ENCODE measurements at places on chromosomes 12 and 14. TPM values are rescaled to one million over a fixed set of nuclear protein-coding genes. Genes with fewer than 3 reads are reported as not detected.

The RDH12 gene
- total RNA-seq, result not detected

DNA sequence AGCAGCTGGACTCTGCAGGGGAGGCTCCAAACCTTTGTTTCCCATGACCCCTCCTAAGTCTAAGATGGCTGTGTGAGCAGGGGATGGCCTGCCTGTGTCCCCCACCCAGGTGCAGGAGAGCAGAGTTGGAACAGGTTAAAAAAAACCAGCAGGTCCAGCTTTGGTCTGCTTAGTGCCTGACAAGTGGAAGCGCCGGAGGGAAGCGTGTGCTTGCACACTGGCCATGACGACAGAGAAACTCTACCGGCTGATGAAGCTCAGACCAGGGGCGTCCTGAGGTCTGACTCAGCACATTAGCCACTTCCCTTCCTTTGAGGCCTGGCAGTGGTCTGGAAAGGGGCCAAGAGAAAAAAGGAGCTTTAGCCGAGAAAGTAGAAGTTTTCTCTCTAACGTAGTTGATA lies 280.1 kb downstream of the VRK1 start:
- DNase-seq, result peak; percentile 5

DNA sequence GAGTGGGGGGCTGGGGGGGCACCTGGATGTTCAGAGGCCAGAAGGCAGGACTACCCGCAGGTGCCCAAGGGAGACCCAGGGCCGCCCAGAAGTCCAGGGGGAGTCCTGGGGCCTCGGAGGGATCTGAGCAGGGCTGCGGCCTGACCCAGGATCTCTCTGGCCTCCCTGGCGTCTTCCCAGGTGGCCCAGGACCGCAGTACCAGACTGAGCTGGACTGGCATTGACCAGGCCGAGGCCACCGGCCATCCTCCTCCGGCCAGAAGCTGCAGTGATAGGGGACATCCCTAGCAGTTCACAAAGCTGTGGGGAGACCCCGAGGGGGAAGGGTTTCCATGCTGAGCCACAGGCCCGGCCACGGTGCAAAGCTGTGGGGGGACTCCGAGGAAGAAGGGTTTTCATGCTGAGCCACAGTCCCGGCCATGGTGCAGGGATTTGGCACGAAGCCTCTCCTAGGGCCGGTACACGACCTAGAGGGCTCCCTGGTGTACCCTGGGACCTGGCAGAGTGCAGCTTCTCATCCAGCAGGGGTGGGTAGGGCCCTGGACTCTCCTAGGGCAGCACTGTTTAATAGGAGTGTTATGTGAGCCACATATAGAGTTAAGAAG lies 24.4 kb downstream of the FBRSL1 start:
- DNase-seq, result no peak

DNA sequence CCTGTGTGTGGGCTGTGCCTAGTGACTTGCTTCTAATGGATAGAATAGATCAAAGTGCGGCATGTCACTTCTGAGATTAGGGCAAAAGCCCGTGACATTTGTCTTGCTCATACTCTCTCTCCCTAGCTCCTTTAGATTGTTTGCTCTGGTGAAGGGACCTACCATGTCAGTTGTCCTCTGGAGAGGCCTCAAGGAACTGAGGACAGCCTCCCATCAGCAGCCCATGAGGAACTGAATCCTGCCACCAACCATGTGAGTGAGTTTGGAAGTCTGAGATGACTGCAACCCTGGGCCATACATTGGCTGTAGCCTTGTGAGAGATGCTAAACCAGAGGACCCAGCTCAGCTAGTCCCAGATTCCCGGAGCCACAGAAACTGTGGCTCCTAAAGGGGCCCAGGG lies 101.6 kb upstream of the ESRRB start:
- no peak for DNase-seq

GRCh38 chr12:6534945-6535696 lies 804 bp downstream of the GAPDH start:
- DNase-seq, result peak; percentile 72

All from PC-9 (cell line).